ENCODE measurements at places on chromosomes 4 and X.

DNA sequence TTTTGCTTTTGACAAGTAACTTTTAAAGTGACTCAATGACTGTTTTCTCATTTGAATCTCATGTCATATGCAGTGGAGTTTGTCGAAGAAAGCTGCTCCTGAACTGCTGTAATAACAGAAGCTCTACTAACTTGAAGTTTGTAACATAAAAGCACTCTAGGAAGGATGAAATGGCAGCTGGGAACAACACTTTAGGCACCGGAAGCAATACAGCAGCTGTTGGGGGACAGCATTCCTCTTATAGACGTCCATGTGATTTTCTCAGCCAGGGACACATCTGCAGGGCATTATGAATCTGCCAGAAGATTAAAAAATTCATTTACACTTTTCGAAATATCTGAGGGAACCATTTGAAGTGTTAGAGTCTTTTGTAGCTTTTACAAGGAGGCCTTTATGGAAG is 1035.8 kb downstream of the ADGRL3 start:
- no peak for DNase-seq

DNA sequence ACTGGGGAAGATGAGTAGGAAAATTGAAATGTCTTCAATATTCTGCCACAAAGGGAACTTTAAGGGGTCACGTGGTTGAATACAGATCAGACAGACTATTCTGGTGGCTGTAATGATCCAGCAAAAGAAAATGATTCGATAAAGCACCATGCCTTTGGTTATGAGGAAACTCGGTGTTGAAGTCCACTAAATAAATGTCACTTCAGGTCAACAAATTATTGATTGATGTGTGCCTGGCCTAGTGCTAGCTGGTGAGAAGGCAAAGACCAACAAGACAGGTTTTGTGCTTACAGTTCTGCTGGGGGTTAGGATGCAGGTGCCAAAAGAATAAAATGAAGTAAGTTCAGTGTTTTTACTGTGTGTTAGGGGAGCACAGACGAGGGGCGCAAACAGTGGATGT is 142.5 kb downstream of the STAG2 start:
- DNase-seq, result no peak

GRCh38 chr4:20431543-20431951 is 179.8 kb downstream of the SLIT2 start:
- DNase-seq, result no peak

- DNase-seq, result no peak
Measured at GRCh38 chr4:182960228-182960627, 43.0 kb upstream of the DCTD start.

- no peak for DNase-seq
Measured at GRCh38 chr4:8120501-8120900, 38.1 kb downstream of the ABLIM2 start.

- DNase-seq, result no peak
Measured at GRCh38 chrX:69543572-69543971, 39.4 kb downstream of the NALF2 start.

DNA sequence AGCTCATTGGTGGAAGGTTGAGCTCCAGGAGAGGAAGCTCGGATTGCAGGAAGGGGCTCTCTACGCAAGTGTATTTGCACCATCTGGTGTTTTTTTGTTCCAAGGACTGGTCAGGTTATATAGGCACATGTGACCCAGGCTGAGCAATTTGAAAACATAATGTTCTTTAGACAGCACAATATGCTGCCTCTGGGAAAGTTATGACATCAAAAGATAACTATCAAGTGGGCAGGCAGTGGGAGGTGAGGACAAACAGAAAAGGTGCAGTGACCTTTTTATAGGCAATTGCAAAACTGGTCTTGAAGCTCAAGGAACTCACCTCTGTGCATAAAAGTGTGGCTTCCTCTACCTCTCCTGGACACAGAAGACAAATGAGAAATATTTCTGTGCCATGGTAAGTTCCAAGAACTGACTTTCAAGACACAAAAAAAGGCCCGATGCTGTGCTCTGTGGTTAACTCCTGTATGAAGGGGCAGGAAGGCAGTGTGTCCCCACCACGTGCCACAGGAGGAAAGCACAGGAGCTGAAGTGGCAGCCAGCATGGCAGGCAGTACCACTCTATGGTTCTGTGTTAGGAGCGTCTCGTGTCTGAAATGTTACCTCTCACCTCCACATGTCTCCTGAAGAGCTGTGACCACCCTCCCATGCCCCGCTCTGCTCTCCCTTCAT is 128.6 kb downstream of the SHROOM3 start:
- DNase-seq, result no peak

DNA sequence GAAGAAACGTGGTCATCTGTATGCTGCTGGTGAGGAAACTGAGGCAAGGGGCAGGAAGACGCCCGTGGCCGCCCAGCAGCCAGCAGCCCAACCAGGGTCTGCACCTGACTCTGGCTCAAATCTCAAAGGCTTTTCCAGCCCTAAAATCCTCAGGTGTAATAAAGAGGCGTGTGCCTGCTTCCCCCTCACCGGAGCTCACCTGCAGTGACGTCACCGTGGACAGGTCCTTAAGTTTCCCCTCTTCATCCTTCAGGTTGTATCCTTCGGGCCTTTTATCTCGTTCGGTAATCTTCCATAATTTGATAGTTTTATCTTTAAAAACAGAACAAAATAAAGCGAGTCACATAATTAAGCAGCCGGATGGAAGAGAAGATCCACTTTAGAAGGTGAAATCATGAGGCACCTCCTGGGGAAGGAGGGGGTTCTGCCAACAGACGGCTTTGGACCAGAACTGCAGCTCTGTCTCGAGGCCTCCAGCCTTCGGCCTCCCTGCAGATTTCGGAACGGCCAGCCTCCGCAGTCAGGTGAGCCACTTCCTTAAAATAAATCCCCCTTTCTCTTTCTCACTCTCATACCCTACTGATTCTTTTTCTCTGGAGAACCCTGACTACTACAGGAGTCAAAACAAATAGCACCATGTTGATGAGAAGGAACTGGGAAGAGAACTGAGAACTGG is 96.7 kb downstream of the PPP2R2C start:
- DNase-seq, result no peak

- DNase-seq, result peak; percentile 93
Measured at GRCh38 chrX:107716816-107717700, 58.5 kb downstream of the TSC22D3 start.

GRCh38 chr4:156870861-156871260 is 100.7 kb downstream of the PDGFC start:
- DNase-seq, result no peak

- DNase-seq, result no peak
Measured at GRCh38 chrX:9394212-9394611, 70.6 kb upstream of the TBL1X start.

GRCh38 chr4:174749091-174749490 is 80.0 kb downstream of the GLRA3 start:
- DNase-seq, result no peak

DNA sequence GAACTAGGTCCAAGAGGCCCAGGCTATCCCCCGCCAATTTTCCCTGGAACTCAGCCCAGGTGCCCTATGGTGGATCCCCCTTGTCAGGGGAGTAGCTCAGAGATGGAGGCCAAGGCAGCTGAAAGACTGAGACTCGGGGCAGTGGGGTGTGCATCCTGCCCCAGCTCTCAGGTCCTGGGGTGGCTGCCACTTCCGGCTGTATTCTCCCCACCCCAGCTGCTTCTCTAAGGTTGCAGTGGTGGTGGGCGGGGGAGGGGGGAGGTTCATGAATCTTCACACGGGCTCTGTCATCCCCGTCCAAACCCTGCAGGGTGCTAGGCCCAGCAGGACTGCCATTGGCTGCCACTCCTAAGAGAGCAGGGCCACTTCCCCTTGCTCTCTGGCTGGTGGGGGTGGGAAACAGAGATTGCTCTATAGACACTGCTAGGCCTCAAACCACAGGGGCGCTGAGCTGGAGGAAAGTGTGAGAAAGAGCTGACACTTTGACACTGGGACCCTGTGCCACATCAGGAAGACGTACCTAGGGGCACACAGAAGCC is 1.5 kb downstream of the SASH3 start:
- DNase-seq, result peak; percentile 9

GRCh38 chr4:110653321-110654253 is 30.7 kb upstream of the PITX2 start:
- DNase-seq, result peak; percentile 15

DNA sequence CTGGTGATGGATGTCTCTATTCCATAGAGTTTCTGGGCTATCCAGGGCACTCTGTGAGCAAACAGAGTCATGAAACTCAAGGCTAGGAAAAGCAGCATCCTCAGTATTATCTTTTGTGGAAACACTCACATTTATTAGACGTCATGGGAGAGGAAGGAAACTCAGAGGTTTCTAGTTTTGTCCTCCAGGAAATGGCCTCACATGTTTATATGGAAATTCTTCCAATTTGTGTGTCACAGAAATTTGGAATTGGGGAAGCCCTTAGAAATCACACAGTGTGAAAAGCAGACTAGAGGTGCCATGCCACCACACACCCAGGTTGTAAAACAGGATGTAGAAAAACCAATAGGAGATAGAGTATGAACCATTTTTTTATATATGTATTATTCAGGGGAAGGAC is 31.1 kb downstream of the IDS start:
- no peak for DNase-seq

DNA sequence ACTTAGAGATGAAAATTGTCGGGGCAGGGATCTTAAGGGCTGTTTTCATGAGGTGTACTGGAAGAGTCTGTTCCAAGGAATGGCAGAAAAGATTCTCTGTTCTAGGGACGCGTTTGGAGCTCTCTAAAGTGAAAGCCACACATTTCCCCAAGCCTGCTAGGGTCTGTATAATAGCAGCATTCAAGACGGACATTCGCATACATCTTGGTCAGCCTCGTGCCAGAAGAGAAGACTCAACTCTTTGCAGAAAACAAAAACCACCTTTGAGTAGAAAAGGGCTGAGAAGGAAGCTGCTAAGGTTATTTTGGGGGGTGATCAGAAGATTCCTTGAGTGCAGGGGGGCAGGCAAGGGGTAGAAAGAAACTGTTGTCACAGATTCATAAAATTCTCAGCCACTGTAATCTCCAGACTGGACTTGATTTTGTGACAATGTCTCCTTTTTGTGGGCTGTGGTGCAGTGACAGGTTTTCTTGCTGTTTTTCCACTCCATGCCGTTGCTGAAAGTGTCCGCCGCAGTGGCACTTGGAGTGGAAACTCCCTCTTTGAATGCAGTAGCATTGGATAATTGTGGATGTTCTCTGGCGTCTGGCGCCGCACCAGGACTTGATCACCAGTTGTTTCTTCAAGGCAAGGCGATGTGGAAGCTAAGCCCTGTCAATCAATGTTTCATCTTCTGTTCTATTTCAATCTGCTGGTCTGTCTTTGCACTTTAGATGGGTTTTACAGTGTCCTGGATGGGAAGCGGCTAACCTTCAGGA is 2.9 kb downstream of the GYG2 start:
- no peak for DNase-seq

GRCh38 chr4:85154591-85154990 is 188.1 kb upstream of the WDFY3 start:
- no peak for DNase-seq

GRCh38 chrX:124228849-124229248 is 103.6 kb upstream of the TEX13D start:
- DNase-seq, result no peak

DNA sequence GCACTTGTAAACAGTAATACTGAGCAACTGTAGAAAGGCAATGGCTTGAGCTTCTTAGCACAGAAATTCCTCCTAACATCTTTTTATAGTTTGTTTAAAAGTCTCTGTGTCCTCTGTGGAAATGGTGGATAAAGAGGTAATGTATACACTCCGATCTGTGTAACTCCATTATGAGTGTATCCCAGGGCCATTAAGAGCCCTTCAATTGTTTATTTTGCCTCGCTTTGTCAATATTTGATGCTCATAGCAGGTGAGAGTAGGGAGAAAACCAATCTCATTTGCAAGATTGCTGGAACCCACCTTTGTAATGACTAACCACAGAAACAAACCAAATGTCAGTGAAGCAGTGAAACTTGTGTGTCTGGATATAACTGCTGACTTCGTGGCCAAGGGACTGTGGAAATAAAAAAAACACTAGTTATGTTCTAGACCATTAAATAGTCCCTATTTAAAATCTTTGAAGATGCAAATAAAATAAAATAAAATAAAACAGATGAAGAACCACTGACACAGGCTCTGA is 598.2 kb upstream of the BOD1L1 start:
- DNase-seq, result no peak

GRCh38 chrX:142923201-142923600 is 102.5 kb upstream of the SPANXN4 start:
- DNase-seq, result no peak

DNA sequence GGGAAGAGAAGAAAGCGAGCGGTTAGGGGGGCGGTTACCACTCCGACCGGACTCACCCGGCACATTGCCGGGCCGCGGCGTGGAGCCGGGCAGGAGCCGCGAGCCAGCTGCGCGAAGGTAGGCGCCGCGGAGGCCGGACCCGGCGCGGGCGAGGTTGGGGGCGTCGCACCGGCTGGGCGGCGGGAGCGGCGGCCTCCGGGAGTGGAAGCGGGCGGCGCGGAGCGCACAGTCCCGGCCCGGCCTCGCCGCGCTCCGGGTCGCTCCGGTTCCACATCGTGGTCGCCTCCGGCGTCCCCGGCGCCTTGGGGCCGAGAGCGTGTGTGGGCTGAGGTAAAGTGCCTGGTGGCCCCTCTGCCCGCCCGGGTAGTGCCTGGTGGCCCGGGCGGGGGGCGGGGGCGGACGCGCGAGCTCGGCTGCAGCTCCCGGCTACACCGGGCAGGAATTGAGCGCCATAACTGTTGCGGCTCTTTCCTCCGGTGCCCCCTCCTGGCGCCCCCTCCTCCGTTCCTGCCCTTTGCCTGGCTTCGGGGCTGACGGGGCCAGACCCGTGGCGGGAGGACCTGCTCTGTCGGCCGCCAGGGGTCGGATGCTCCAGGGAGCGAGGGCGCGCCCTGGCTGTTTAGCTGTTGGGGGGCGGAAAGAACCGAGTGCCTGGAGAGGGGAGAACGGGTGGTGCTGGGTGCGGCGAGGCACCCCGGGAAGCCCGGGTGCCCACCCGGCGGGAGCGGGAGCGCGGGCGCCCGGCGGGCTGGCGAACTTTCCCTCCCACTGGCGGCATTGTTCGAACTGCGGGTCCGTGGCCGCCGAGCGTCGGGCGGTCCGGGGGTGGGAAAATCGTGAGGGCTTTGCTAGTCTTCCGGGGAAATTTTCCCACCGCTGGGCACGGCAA is 626 bp downstream of the JADE3 start:
- DNase-seq, result peak; percentile 63

GRCh38 chr4:17275836-17276235 is 236.1 kb downstream of the QDPR start:
- DNase-seq, result no peak

DNA sequence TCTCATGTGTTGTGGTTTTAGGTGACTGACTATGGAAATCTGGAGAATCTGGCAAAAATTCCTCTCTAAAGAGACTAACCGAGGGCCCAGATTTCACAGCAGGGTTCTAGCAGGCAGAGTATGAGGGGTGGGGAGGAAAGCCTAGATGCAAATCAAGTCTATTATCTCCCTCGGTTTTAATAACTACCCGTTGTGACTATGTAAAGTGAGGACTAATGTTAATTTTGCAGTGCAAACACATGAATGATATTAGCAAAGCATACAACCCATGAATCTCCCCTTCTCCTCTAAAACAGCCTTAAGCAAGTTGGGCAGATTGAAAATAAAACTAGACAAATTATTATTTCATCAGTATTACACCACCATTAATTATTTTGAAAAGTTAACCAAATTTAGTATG is 131.4 kb downstream of the SLITRK2 start:
- DNase-seq, result no peak

- DNase-seq, result no peak
Measured at GRCh38 chr4:154473497-154473896, 18.1 kb downstream of the DCHS2 start.
